A549 treated with GW870086 at 1 μM for 4 hours (cell line): ENCODE measurements at places on chromosomes 16 and 17. TPM values are rescaled to one million over a fixed set of nuclear protein-coding genes. Genes with fewer than 3 reads are reported as not detected.

The PRAC1 gene
- not detected in 5 replicates for total RNA-seq

The NPLOC4 gene
- 86.1 to 108 TPM (median 97.3 TPM) in 5 replicates for total RNA-seq

The ALOX15B gene
- total RNA-seq: 0.05 to 0.07 TPM in 2 of 5 replicates, not detected in the others

The TBC1D3 gene
- not detected in 5 replicates for total RNA-seq

The PIPOX gene
- total RNA-seq: 0.19 to 0.21 TPM (median 0.19 TPM) in 3 of 5 replicates, not detected in the others
